ENCODE measurements at places on chromosomes 5 and 9.
A peak's percentile ranks its signal among the peaks of the same experiment; 100 is the strongest.

DNA sequence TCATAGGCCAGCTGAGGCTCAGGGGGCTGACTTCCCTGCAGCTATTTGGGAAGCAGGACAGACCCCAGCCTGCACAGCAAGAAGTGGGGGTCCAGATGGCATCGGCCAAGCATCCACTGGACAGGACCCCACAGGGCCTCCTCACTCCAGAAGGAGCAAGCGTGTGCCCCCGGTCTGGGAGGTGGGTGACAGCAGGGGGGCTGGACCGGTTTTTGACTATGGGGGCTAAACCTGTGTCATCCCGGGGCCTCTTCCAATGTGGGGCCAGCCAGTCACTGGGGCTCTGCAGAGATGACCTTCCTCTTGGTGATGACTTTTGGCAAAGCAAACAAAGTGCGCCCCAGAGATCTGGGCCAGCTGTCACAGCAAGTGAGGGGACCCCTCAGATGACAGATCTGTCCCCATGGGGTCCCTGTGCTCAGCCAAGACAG is 163.9 kb downstream of the OLFM1 start:
- DNase-seq: no peak

GRCh38 chr9:34227445-34227844 is 48.6 kb downstream of the UBAP1 start:
- DNase-seq: no peak

- DNase-seq: peak; percentile 54
These were observed 4.5 kb downstream of the LEAP2 start for GRCh38 chr5:132877938-132878337.

DNA sequence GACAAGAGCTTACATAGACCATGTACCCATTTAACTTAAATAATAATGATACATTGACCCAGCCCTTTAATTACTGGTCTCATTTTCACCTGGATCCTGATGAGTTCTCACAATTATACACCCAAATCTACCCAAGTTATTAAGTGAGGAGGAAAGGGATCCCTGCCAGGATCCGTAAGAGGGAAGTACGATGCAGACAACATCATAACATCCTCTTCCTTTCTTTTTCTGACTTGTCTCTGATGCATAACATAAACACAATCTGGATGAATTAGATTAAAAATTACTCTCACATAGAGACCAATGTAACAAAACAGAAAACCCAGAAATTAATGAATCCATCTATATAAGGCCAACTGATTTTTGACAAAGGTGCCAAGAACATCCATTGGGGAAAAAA is 17.0 kb downstream of the MARCHF3 start:
- no peak for DNase-seq

DNA sequence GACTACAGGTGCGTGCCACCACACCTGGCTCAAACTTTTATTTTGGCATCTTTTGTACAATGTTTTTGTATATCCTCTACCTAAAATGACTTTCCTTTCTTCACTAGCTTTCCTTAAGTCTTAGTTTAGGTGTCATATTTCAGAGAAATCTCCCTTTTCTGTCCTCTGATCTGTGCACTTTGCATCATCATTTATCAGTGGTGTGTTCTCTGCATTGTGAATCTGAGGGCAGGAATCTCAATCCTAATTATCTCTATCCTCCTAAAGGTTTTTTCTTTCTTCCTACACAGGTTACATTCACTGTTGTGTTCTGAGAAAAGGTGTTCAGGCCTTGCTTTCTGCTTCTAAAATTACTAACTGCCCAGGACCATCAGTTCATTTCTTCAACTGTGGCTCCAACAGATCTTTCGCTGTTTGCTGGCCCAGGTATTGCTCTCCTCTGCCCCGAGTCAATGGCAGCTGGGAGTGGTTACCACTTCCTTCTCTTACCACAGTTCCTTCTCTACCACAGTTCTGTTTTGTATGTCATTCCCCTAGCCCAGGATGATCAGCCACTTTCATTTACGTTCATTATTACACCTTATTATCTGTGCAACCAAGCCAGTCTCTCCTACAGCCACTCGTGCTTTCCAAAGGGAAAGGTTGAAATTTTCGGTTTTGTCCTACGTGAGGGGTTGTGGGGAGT is 14.0 kb downstream of the TGFBR1 start:
- no peak for DNase-seq

- DNase-seq: no peak
These were observed 548.1 kb upstream of the C9orf72 start for GRCh38 chr9:28121366-28121765.

GRCh38 chr9:128108269-128109049 is 19.1 kb downstream of the PTGES2 start:
- no peak for DNase-seq

DNA sequence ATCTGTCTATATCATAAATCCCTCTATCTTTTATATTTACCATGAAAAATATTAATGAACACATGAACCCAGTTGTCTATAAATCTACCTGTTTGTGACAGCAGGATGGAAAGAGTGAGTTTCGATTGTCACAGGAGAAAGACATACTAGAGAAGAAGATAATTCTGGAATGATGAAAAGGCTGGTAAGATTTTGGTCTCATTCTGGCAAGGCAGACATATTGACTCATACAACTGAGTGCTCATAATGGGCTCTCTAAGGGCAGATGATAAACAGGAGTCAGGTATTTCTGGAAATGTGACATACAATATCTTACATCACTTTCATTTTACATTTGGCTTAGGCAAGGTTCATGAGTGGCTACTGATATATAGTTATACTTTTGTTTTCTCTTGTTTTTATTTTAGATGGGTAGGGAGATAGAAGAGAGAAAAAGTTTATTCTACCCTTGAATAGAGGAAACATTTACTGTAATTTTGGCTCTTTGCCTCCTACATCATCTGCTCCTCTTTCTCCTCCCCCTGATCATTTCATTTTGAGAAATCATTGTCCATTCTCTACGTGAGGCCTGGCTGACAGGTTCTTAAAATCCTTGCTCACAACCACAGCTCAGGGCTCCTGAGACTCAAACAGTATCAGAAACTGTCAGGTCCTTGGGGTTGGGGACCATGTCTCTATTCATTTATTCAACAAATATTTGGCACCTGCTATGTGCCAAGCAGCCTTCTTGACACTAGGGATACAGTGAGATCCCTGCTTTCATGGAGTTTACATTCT is 14.4 kb downstream of the ELOVL7 start:
- no peak for DNase-seq

GRCh38 chr5:135116160-135116561 is 82.1 kb upstream of the PITX1 start:
- DNase-seq: no peak

GRCh38 chr5:73445665-73446630 is 2.6 kb downstream of the FOXD1 start:
- DNase-seq: no peak

DNA sequence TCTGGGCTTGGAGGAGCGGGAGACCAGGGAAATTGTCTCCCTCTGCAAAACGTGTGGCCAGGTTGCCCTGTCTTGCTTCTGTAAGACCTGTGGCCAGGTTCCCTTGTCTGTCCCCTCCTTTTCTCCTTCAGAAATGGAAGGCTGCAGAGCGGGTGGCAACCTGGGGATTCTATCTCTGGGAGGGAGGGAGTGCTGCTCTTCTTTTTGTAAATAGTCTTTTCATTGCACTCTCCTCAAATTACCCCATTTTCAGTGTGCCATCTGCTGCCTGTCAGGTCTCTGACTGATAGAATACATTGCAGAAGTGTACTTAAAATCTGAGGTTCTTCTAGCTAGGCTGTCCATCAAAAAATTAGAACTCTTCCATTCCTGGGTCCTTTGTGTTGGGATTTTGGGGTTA is 126.0 kb downstream of the GABRB2 start:
- no peak for DNase-seq

DNA sequence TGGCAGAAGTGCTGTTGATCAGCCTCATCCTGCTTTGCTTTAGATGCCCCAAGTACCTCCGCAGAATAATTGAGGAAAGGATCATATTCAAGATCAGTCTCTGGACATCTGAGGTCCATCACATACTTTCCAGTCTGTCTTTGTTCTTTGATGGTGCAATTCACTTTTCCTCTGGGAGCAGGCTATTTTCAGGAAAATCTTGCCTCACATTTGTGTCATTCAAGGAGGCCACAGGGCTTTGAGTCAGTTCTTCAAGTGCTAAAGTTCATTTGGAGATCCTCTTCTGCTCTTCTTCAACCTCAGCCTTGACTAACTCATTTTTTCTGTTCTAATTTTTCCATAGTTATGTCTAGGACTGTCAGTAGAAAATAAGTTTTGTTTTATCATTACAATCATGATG is 18.6 kb downstream of the EQTN start:
- DNase-seq: no peak

- DNase-seq: no peak
These were observed 110.9 kb downstream of the LIFR start for GRCh38 chr5:38445374-38446028.

- no peak for DNase-seq
These were observed 125.1 kb downstream of the KCNIP1 start for GRCh38 chr5:170628691-170629565.

- no peak for DNase-seq
These were observed 963.6 kb downstream of the CDH12 start for GRCh38 chr5:21889581-21889980.
